Thoracic aorta (tissue), 2 donors: ENCODE measurements at places on chromosomes 3 and 15. TPM values are rescaled to one million over a fixed set of nuclear protein-coding genes. Genes with fewer than 3 reads are reported as not detected.

DNA sequence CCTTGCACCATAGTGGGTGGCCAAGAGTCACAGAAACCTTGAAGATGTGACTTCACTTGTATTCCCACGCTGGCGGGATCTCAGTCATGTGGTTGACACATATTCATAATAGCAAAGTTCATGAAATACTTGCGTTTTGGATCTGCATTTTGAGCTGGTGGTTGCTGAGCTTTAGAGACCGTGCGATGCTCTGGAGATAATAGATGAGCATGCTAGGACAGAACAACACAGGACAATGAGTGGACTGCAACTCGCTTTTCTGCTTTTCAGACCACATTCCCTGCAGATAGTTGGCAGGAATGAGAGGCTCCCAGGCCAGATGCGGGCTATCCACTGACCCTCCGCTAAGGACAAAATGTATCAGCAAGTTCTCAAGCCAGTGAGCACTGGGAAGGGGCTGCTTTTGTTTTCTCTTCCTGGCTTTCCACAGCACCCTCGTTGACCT lies 13.8 kb upstream of the STARD5 start:
- no peak for DNase-seq

- DNase-seq: no peak
Measured at GRCh38 chr3:58497097-58497496, 5.2 kb downstream of the KCTD6 start.

- DNase-seq: no peak
Measured at GRCh38 chr3:45166321-45166879, 20.2 kb upstream of the CDCP1 start.

DNA sequence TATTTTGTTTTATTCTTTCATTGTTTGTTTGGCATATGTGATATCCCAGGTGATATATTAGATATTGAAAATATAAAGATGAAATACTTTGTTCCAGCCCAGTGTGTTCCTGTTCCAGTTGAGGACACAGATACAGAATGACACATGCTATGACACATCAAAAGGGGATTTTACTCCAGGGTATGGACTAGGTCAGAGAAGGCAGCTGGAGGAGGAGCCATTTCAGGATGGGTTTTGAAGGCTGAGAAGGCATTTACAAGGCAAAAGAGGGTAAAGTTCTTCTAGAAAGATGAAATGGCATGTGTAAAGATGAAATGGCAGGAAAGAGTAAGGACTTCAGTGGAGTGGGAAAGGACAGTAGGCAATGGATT lies 163.8 kb downstream of the ZIC1 start:
- no peak for DNase-seq

Gene PPIB
- total RNA-seq: 331 TPM
